ENCODE measurements at places on chromosomes 1 and 21. TPM values are rescaled to one million over a fixed set of nuclear protein-coding genes. Genes with fewer than 3 reads are reported as not detected.

DNA sequence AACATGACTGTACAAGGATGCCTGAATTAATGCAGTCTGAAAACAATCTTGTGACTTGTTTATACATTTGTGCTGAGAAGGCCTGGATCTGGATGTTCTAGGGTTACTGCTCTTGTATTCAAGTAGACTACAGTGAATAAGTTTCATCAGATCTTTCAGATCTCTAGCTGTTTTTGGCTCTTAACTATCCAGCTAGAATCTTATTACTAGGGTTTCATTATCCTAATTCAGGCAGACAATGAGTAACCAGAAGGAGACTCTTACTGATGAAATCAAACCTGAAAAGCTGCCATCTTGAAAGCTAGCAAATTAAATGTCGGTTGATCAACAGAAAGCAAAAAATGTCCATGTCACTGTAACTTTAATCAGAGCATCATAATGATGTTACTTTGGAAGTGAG lies 112.5 kb upstream of the KCNK2 start:
- no peak for DNase-seq

DNA sequence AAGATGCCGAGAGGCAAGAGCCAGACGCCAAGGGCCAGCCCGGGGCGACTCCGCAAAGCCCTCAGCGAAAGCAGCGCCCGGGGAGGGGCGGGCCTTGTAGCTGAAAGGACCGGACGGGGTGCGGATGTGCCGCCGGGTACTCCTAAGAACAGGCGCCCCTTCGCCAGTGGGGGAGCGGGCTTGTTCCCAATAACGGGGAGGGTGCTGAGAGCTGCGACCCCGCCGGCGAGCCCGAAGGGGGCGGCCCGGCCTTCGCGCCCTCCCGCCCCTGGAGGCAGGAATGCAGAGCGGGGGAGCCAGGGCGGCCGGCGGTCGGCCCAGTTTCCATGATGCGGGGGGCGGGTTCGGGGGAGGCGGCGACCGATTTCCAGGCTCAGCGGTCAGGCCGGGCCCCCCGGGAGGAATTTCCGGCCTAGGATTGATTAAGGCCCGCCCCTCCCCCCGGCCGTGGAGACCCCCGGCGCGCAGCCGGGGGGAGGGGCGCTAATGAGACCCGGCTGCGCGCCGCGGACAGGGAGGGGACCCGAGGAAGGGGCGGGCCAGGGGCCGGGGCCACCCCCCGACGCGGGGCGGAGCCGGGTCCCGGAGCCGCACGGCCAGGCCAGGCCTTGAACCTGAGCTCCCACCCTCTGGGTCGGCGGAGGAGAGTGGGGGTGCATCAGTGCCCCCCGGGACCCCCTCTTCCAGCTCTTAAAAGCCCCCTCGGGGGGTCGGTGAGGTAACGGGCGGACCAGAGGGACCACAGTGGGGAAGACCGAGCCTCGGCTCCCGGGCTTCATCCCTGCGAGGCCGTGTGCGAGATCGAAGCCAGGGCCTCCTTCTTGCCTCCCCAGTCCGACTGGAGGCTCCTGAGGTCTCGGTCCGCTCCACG lies 898 bp upstream of the TMEM200B start:
- DNase-seq, result peak; percentile 93

GRCh38 chr1:159175571-159175970 lies 4.2 kb downstream of the CADM3 start:
- no peak for DNase-seq

Gene HTR6
- 1.2 TPM for total RNA-seq

DNA sequence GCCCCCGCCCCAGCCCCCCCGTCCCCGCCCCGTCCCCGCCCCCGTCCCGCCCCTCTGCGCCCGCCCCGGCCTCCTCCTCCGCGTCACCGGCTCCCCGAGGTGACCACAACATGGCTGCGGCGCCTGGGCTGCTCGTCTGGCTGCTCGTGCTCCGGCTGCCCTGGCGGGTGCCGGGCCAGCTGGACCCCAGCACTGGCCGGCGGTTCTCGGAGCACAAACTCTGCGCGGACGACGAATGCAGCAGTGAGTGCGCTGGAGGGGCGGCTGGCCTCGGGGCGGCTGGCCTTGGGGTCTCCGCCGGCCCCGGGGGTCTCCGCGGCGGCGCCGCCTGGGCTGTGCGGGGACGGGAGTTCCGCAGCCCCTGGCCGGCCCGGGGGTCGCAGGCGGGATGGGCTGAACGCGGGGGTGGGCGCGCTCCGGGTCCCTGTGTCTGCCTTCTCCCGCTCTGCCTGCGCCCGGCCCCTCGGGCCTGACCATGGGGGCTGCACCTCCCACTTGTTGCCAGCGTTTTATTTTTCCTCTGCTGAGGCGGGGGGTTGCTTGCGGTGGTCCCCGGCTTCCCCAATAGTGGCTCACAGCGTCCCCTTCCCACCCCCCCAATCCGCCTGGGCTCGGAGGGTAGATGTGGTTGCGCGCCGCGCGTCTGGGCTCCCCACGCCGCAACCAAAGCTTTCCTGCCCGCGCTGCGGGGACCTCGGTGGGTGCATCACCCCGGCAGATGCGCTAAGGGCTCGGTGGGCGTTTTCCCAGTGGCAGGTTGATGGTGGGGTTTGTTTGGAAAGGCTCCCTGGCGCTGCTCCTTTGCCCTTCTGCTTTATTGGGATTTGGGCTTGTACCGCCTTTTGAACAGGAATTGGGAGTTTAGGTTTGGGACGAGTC lies at the start of gene MIA3:
MIA3 (plus strand) TSS at position 97 of the 879 bp plus-strand sequence; CDS start at position 111, 14 bp downstream.
- DNase-seq, result peak; percentile 76

DNA sequence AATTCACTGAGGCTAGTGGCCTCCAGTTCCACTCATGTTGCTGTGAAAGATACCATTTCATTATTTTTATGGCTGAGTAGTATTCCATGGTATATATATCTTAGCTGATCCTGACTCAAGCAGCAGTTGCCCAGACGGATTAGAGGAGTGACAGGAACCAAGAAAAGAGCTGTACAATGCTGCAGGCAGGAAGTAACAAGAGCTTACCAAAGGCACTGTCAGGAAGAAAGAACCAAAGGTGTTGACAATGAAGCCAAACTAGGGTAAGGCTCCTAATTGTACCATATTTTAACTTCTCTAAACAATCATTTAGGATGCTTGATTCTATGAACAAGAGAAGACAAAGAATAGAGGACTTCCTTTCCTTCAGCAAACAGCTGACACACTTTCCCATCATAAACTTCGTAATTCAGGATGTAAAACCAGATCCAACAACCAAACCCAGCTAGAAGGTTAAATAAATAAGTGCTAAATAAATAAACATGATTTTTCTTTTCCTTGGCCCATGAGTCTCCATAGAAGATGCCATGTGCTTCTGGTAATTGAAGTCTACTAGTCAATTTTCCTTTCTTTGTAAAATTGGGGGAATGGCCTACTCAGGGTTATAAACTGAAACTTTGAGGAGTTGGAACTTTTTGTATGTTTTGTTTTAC lies 248.2 kb upstream of the SGIP1 start:
- DNase-seq, result no peak

Gene GJA4
- 1.0 TPM for total RNA-seq

Gene CA14
- 35.3 TPM for total RNA-seq

DNA sequence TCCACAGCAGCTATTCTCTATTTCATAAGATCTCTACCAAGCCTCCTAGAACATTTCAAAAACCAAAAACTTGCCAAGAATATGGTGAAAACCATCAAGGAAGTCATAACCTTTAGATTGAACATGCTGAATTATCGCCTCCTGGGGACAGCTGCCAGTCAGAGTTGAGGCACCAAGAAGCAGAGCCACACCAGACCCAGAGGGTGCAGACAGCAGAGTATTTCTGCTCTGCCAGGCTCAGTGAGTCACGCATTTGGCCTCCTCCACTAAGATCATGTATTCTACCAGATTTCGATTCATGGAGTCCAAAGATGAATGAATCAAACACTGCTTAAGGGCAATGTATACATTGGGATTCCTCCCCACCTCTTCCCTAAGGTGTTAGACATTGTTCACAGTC lies 2.1 kb downstream of the F3 start:
- no peak for DNase-seq

Gene CYP4X1
- 1.4 TPM for total RNA-seq

DNA sequence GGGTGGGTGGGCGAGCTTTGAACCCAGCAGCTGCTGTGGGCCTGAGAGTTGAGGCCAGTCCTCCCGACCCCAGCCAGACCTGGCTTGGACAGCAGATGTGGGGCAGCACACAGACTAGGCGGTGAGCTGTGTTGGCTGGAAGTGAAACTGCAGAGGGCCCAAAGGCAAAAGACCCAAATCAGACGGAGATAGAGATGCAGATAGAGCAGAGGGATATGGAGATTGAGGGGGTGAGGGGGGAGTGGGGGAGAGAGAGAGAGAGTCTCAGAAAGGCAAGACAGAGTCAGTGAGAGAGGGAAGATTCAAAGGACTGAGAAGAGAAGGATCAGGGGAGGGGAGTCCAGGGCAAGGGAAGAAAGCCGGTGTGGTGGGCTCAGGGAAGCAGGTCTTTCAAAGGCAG lies 17.0 kb upstream of the POU3F1 start:
- no peak for DNase-seq

Data from WTC11 (cell line).